Hematopoietic multipotent progenitor cell treated with erythropoietin and hydrocortisone succinate and interleukin-3 and kit ligand, for 4 days (in vitro differentiated cells): ENCODE measurements at places on chromosomes 13 and 19.

- DNase-seq = no peak
Observed at GRCh38 chr13:95508996-95509395, 43.5 kb upstream of the CLDN10 start.

DNA sequence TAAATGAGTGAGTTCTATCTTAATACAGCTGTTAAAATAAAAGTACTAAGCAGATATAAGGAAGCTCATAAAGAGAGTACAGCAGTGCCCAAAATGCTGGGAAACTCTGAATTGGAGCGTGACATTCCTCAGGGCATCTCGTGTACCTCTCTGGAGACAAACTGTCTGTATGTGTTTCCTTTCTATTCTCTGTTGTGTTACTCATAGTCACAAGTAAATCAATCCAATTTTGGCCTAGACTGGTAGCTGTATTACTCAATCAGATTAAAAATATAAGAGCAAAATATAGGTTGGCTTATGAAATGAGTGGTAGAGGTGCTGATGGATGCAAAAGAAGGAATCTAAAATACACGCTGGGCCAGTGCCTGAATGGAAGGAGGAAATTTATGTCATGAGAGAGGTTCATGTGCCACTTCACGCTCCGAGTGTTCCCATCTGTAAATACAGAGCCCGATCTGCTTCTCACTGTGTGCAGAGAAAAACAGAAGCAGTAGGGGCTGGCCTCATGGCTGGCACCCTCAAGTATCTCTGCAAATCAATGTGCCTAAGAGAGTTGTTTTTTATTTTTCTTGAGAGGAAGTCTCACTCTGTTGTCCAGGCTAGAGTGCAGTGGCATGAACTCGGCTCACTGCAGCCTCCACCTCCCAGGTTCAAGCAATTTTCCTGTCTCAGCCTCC is 58.7 kb upstream of the RGCC start:
- DNase-seq = peak; percentile 23

DNA sequence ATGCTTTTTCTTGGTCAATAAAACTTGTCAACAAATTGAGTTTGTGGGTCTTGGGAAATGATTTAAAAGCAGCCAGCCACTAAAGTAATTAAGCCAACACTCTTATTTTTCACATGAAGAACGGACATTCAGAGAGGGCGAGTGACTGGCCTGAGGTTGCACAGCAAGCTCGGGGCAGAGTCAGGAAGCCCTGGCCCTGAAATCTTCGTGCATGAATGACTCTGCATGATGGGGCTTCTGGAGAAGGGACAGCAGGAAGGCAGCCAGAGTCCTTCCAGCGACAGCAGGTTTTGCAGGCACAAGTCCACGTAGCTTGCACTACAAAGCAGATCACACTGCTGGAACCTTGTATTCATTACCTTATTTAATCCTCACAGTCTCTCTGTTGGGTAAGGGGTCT is 232.5 kb downstream of the ZNF536 start:
- no peak for DNase-seq

- DNase-seq = no peak
Observed at GRCh38 chr19:8025316-8025715, 19.9 kb upstream of the ELAVL1 start.

- no peak for DNase-seq
Observed at GRCh38 chr13:23678795-23679194, 108.6 kb downstream of the TNFRSF19 start.

GRCh38 chr13:75372517-75372916 is 109.5 kb downstream of the TBC1D4 start:
- peak; percentile 84 for DNase-seq

DNA sequence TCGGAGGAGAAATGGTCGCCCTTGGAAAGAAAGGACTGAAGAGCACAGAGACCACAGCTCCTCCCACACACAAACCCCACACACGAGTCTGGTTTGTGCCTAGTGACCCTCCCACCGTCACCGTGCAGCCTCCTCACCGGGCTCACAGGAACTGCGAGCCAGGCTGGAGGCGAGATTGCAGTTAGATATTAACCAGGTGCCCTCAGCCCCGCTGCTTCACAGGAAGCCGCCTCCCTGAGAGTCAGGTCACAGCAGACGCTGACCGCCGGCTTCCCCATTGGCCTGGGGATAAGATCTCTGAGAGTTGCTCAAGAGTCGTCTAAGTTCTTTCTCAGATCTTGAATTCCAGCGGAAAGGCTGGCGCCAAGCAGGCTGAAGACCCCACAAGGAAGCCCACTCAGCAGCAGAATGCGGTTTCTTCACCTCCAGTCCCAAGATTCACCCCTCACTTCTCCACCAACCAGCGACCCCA is 870 bp downstream of the ZNF44 start:
- DNase-seq = peak; percentile 91

GRCh38 chr13:96994017-96994857 is at the start of gene OXGR1:
Gene OXGR1, minus strand, starts transcription at chr13:96994476. Its CDS starts 6,717 bp downstream, at chr13:96987759.
- DNase-seq = peak; percentile 13

DNA sequence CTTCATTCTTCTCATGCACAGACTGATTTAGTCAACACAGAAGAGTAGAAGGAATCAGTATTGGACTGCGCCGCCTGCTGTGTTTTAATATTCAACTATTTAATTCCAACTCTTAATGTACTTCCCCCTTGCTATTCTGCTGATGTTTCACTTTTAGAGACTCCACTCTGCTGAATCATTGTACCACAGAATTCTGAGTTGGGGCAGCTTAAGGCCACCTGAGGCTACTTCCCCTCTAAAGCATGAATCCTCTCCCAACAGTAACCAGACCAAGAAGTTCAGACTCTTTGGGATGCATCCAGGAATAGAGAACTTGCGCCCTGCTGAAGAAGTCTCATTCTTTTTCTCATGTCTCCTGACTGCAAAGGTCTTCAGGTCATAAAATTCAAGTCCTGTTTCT is 708.8 kb downstream of the UQCRFS1 start:
- peak; percentile 36 for DNase-seq

GRCh38 chr13:93561576-93562225 is 335.1 kb downstream of the GPC6 start:
- DNase-seq = no peak

DNA sequence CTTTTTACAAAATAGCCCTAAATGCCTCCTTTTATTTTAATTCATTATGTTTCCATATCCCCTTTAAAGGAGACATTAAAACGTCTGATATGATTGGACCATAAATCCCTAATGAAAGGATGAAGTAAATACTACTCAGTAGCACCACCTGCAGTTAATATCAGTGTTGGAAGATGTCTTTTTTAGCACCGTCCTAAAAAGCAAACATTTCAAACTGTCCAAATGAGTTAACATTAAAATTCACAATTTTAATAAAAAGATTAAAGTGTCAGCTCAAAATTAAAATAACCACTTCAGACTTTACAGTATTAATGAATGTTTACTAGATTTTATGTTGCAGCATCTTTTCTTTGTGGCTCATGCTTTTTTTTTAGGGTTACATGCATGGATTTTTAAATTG is 12.3 kb downstream of the ZNF507 start:
- DNase-seq = peak; percentile 18

DNA sequence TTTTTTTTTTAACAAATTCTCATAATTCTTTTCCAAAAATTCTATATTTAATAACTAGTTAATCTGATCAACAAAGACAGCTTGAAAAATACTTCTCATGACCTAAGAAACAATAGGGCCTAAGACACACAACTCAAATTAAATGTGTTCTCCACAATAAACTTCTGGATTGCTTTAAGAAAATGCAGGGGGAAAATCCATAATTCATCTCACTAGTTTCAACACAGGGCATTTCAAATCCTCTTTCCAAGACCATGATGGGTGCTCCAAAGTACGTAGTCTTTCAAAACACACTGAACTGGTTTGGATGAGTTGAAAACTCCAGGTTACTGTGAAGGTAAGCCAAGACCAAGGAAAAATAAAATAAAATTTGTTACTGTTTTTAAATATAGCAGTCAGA is 62.6 kb downstream of the DCLK1 start:
- DNase-seq = no peak

GRCh38 chr13:85486663-85487062 is 312.6 kb downstream of the SLITRK6 start:
- DNase-seq = no peak

- no peak for DNase-seq
Observed at GRCh38 chr13:34767778-34768177, 174.3 kb upstream of the NBEA start.

DNA sequence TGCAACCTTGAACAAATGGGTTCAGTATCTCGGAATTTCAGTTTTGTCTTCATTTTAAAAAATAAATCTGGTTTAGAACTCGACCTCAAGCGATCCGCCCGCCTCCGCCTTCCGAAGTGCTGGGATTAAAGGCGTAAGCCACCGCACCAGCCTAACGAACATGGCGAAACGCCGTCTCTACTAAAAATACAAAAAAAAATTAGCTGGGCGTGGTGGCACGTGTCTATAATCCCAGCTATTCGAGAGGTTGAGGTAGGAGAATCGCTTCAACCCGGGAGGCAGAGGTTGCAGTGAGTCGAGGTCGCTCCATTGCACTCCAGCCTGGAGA is 571 bp downstream of the ZNF302 start:
- DNase-seq = no peak

DNA sequence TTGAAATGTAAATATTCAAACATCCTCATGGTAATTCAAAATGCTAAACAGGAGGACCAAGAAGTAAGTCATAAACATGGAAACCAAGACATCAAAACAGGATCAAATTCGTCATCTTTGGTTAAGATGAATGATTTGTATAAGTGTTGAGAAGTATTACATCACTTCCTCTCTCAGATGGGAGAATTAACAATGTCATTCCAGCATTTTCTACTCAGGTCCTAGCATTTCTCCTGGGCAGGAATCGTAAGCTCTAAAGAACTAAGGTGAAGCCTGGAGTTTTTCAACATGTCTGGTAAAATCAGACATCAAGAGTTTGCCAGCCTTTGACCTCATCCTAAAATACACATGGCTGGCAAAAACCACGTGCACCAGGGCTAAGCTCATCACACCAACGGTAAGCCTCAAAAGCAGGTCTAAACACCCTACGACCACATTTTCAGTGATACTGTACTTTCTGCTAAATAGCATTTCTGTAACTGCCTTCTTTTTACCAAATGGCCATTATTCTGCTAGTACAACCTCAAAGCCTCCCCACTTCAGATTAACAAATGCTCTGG is 24.8 kb downstream of the RANBP3 start:
- DNase-seq = no peak

GRCh38 chr19:34041925-34042521 is 130.3 kb upstream of the LSM14A start:
- peak; percentile 81 for DNase-seq

GRCh38 chr13:50198508-50198907 is 183.3 kb downstream of the KCNRG start:
- peak; percentile 71 for DNase-seq

DNA sequence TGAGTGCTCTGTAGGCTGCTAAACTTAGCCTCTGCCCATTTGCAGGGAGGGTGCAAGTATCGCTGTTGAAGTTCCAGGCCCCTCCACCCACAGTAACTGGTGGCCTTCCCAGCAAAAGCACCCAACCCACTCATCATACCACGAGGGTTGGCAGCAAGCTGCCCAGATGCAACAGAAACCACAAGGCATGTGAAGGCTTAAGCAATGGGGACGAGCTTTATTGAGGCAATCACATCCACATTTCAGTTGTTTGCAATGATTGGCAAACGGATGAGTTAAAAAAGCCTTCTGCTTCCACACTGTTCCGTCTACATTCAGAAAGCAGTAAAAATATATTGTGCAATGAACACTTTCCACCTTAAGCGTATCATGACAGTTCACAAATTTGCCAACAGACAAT is 10.3 kb downstream of the GJB6 start:
- DNase-seq = peak; percentile 72

DNA sequence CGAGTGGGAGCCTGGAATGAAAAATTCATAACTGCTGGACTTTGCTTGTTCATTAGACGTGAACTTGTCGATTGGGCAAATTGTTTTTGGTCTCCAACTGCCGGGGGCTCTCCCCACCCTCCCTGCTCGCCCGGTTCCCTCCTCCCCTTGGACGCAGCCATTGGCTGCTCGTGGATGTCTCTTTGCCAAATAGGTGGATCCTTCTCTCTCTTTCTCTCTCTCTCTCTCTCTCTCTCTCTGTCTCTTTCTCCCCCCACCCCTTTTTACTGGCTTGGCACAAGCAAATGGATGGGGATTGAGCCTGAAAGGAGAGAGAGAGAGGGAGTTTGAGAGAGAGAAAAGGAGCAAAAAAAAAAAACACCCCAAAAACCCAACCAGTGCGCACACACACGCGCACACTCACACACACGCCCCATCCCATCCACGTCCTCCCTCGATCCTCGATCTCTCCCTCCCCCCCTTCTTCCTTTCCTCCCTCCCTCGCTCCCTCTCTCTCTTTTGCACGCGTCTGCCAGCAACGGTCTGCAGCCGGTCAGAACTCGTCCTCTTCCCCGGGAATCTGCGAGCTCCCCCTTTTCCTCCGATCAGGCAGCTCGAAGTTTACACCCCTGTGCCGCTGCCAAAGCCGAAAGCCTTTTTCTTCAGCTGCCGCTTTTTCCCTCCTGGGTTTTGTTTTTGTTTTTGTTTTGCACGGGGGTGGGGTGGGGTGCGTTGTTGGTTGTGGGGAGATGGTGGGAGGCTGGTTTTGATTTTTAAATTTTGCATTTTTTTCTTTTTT is 27.8 kb downstream of the NFIX start:
- DNase-seq = peak; percentile 85

- DNase-seq = peak; percentile 9
Observed at GRCh38 chr13:36211567-36211966, 2.8 kb downstream of the SOHLH2 start.

DNA sequence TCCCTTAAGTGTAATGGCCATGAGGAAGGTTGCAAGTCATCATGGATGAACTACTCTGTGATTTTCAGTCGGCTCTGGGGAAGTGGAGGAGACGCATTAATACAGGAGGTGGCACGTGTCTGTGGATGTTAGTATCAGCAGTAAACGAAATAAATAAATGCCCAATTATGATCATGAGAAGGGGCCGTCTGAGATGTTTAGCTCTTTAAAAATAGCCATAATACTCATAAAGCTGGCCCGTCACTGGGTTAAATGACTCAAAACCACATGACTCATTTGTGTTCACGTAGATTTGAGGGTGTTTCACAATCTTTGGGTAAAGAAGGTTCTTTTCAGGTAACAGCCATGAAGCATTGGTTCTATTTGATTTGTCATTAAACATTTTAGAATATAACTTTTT is 620.6 kb downstream of the GPC6 start:
- no peak for DNase-seq

- no peak for DNase-seq
Observed at GRCh38 chr19:35909684-35910035, 1.6 kb upstream of the TYROBP start.

GRCh38 chr13:51004111-51004865 is 94.7 kb downstream of the RNASEH2B start:
- no peak for DNase-seq

- peak; percentile 58 for DNase-seq
Observed at GRCh38 chr19:55247621-55248099, 11.2 kb downstream of the PPP6R1 start.

DNA sequence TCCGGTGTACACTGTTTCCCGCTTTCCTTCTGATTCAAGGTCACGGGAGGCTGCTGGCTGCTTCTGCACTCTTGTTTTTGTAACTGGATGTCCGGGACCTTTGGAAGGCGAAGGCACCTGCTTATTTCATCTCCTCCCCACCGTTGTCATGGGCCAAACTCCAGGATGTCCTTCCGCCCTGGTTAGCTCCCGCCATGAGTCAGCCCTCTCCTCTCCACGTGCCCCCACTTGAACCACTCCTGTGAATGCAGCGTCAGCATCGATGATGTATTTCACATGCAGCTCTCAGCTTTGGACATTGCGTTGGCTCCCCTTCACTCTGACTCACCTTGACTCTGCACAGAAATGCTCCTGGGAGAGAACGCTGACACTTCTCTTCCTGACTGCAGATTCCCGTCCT is 5.5 kb upstream of the GALP start:
- no peak for DNase-seq

GRCh38 chr19:17180997-17181702 is 34.0 kb upstream of the USE1 start:
- no peak for DNase-seq

- no peak for DNase-seq
Observed at GRCh38 chr19:34127684-34128189, 44.6 kb upstream of the LSM14A start.
